Astrocyte (in vitro differentiated cells and primary cell): ENCODE measurements at places on chromosomes 3 and 15. TPM values are rescaled to one million over a fixed set of nuclear protein-coding genes. Genes with fewer than 3 reads are reported as not detected.
A peak's percentile ranks its signal among the peaks of the same experiment; 100 is the strongest.

GRCh38 chr15:74240002-74240568 lies 4.0 kb downstream of the CCDC33 start:
- DNase-seq, result peak; percentile 57

DNA sequence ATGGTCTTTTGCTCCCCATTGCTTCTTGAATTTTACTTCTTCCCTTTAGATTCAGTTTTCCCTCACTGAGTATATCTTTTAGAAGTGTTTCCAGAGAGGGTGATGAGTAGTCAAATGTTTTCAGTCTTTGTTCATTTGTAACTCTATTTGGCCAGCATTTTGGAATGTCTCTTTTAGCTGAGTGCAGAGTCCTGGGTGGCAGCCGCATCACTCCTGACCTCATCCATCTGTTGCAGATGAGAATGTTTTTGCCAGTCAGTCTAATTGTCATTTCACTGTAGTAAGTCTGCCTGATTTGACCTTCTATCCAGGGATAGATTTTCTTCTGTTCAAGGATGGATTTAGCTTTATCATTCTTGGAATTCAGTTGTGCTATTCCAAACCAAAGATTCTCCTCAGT lies 7.3 kb downstream of the SRPRB start:
- DNase-seq, result peak; percentile 20

- no peak for DNase-seq
Measured at GRCh38 chr3:44424758-44425157, 52.7 kb downstream of the ZNF445 start.

DNA sequence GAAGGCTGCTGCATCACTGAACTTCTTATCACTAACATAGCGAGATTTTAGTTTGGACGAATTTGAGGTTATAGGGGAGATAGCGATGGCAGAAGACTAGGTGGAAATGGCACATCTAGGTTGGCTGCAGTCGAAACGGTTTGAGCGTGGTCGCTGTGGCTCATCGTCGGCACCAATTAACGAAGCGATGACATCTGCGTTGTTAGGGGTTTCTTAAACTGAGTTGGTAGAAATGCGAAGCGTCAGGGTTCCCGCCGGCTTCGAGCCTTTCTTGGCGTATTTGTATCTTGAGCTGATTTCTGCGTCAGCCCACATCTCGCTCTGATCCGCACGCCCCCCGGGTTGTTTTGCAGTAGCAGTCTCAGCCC lies 319 bp downstream of the LNP1 start:
- peak; percentile 55 for DNase-seq

GRCh38 chr15:34223904-34224596 lies 766 bp upstream of the EMC4 start:
- DNase-seq, result no peak

DNA sequence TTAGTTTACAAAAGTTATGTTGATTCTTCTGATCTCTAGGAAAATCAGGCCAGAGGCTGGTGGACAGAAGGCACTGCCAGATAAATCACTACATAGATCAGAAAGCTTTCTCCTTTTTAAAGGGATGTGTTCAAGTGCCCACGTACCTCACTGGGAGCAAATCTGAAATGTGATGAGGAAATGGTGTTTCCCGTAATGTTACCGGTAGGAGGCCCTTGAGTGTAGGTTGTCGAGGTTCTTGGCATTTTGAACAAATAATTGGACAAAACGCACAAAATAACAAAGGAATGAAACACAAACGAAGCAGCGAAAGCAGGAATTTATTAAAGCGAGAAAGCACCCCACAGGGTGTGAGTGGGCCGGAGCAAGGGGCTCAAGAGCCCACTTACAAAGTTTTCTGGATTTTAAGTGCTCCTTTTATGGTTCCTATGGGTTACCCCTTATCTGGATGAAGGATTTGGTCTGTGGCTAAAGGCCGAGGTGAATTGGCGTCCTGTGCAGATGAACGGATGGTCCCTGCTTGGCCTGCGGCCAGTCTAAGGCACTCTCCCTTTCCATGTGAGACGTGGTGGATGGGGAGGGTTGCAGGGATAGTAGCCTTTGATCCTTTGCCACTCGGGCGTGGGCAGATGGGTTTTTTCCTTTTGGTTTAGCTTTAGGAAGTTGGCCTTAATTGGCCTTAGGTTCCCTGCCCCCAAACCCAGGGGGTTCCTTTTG lies 1.0 kb downstream of the SNX1 start:
- DNase-seq, result peak; percentile 36

DNA sequence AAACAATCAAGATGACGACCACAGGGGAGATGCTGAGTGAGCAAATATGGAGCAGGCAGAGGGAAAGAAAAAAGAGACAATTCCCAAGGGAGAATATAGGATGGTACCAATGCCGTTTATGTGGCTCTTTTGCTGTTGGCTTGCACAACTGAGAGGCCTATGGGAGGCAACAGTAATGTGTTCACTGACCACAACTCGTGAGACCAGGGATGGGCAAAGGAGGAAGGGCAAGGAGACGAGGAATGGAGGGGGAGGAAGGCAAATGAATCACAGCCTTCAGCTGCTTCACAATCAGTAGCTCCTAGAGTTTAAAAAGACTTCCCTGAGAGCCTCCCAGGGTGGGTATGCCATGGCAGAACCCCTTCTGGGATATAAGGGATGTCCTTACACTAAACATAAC lies 131.5 kb downstream of the SLC9A9 start:
- DNase-seq, result no peak

The CIP2A gene
- 5.8 and 8.6 TPM in 2 replicates for total RNA-seq

The SLC28A2 gene
- total RNA-seq, result not detected in 2 replicates

The BNC1 gene
- total RNA-seq, result 9.3 and 13.7 TPM in 2 replicates

The GOLGA8B gene
- 55.8 and 61.6 TPM in 2 replicates for total RNA-seq
